ENCODE measurements at places on chromosomes 2 and 18.
A peak's percentile ranks its signal among the peaks of the same experiment; 100 is the strongest.

- DNase-seq = no peak
Observed at GRCh38 chr2:211789982-211790381, 748.6 kb downstream of the ERBB4 start.

DNA sequence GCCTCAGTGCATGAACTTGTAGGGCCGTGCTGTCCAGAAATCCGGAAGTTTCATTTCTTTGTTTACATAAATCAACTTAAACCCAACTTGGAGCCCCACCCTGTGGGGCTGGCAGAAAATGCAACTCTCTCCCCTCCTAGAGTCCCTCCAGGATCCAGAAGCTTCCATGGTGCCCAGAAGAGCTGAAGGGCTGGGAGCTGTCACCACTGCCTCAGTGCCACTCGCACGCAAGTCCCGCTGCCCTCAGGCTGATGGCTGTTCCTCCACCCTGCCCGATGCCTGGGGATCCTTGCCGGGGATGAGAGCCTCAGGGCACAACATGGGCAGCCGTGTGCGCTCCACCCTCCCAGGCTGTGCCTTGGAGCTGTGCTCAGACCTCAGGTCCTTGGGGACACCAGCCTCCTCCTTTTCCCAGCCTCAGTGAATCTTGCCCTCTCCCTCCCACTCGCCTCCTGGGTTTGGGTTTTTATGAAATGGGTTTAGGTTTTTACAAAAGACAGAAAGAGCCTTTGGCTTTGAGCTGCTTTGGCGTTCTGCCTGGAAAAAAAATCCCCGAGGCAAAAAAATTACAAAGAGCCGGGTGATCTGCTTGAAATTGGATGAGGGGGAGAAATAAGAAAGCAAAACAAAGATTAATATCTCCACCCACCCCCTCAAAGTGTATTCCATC lies 155.2 kb downstream of the TWIST2 start:
- no peak for DNase-seq

- no peak for DNase-seq
Observed at GRCh38 chr18:42636309-42636708, 479.2 kb downstream of the RIT2 start.

- no peak for DNase-seq
Observed at GRCh38 chr2:208224802-208225201, 30.1 kb downstream of the IDH1 start.

- DNase-seq = no peak
Observed at GRCh38 chr18:68604256-68604655, 110.7 kb downstream of the TMX3 start.

- no peak for DNase-seq
Observed at GRCh38 chr2:72803626-72804320, 22.1 kb downstream of the EXOC6B start.

GRCh38 chr2:241842067-241842415 lies 16.7 kb downstream of the PDCD1 start:
- no peak for DNase-seq

GRCh38 chr2:129482626-129483025 lies 496.8 kb upstream of the RAB6C start:
- DNase-seq = no peak

DNA sequence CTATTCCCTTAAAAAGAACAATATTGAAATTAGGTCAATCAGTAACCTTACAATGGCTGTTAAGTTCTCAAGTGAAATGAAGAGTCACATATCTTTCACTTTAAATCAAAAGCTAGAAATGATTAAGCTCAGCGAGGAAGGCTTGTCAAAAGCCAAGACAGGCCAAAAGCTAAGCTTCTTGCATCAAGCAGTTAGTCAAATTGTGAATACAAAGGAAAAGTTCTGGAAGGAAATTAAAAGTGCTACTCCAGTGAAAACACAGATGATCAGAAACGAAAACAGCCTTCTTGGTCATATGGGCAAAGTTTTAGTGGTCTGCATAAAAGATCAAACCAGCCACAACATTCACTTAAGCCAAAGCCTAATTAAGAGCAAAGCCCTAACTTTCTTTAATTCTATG lies 402.6 kb upstream of the ZEB2 start:
- no peak for DNase-seq

- DNase-seq = peak; percentile 33
Observed at GRCh38 chr2:152542995-152543481, 174.2 kb downstream of the PRPF40A start.

GRCh38 chr2:174328114-174328960 lies 6.4 kb upstream of the SP9 start:
- no peak for DNase-seq

- DNase-seq = no peak
Observed at GRCh38 chr18:31230495-31230894, 67.8 kb upstream of the DSC1 start.

GRCh38 chr2:158603205-158603604 lies 146.5 kb downstream of the PKP4 start:
- DNase-seq = no peak

All from amygdala (tissue), 56 donors.